ENCODE measurements at places on chromosomes 3 and 15.
A peak's percentile ranks its signal among the peaks of the same experiment; 100 is the strongest.

GRCh38 chr15:101288905-101289513, 6.0 kb downstream of the SNRPA1 start:
- peak; percentile 78 for DNase-seq

- no peak for DNase-seq
Observed at GRCh38 chr15:70528270-70528706, 235.1 kb downstream of the UACA start.

- DNase-seq = peak; percentile 64
Observed at GRCh38 chr3:157240408-157240807, 80.5 kb upstream of the CCNL1 start.

DNA sequence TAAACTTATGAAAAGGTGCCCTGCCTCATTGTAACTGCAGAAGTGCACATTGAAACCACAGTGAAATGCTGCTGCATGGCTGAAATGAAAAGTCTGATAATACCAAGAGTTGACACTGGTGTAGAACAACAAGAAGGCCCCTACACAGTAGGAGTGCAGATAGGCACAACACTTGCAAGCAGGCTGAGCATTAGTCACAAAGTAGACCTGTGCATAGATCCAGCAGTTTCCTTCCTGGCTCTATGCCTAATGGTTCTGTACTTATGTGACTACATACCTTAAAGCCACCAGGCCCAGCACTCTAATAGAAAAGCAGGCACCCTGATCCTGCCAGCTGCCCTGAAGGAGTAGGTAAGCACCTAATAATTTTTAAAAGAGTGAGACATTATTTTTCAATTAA, 41.8 kb downstream of the PRR23E start:
- DNase-seq = no peak

DNA sequence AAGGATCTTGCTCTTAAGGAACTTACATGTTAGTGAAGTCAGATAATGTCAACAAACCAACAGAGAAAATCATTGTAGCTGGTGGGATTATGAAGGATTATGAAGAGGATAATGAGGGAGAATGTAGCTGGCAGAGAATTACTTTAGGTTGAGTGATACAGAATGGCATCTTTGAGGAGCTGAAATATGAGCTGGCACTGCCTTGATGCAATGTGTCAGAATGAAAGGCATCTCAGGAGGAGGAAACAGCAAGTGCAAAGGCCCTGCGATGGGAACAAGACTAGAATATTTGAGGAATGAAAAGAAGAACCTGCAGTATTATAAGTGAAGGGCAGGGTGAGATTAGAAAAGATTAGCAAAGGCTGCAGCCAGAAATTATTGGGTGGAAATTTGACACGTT, 237.2 kb upstream of the ADAMTS9 start:
- peak; percentile 17 for DNase-seq

DNA sequence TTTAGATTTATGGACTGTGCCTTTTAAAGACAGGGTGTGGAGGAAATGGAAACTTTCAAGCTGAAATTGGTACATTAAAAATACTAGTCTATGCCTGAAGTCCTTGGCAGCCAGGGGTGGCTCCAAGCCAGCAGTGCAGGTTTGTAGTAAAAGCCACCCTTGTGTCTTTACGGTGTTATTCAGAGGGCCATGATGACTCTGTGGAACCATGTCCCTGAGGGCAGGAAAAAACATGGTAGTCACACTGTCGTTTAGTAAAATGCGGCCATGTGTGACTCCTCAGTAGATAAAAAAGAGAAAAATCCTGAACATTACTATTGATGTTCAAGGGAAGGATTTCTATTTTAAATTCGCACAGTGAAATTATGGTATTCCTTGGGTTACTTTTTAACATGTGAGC, 2.7 kb downstream of the FAN1 start:
- DNase-seq = no peak

DNA sequence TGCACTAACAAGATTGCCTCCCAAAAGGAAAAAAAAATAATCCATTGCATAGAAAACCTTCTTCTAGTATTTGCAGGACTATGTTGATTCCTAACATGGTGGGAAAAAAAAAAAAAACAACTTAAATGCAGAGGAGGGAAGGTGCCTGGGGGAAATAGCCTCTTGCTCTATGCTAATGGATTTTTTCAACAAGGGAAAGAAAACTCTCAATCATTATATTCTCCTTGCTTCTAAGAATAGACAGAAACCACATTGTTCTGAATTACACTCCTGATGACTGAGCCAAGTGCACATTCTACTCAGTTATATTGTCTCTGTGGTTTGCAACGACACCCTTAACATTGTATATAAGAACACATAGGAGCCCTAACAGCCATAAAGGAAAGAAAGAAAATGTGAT, 760.2 kb downstream of the NAALADL2 start:
- DNase-seq = no peak

- no peak for DNase-seq
Observed at GRCh38 chr3:15693355-15693754, 91.8 kb downstream of the BTD start.

GRCh38 chr3:68664276-68664675, 268.1 kb downstream of the TAFA4 start:
- DNase-seq = no peak

GRCh38 chr3:55549177-55549576, 62.1 kb upstream of the WNT5A start:
- DNase-seq = peak; percentile 42

GRCh38 chr15:50778086-50778485, 12.6 kb upstream of the SPPL2A start:
- no peak for DNase-seq

DNA sequence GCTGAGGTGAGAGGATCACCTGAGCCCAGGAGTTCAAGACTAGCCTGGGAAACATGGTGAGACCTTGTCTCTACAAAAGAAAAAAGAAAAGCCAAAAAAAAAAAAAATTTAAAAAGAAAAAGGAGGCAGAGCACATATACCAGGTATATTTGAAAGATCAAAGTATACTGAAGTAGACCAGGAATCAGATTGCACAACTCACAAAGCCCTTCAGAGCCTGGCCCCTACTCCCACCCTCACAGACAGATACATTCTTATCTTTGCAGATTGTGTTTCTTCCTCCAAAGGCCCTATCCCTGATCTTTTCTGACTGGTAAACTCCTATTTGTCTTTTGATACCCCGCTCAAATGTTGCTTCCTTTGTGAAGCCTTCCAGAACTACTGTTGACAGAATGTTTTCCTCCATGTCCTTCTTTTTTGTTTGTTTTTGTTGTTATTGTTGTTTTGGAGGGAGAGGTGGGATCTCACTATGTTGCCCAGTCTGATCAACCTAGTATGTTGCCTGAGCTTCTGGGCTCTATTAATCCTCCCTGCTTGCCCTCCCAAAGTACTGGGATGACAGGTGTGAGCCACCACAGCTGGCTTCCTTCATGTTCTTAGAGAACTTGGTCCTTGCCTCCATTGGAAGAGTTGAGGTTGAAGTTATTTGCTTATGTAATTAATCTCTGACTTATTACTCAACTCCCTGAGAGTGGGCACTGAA, 9.8 kb upstream of the ITGB5 start:
- no peak for DNase-seq

- DNase-seq = peak; percentile 79
Observed at GRCh38 chr3:32508711-32509110, 6.1 kb upstream of the CMTM6 start.

DNA sequence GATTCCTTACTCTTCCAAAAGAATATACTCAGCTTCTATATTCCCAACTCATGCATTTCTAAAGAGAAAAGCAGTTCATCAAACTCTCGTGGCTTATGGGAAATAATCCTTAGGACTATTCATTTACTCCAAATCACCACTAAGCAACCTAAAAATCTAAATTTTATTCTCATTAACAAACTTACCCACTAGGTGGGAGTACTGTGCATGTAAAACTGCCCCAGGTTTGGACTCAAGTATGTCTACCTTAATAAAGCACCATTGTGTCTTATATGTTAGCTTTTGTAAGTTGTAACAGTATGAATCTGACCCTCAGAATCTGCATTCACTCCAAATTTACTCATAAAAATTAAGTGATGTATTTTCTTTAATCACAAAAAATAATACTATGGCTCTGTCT, 25.3 kb downstream of the RAD18 start:
- peak; percentile 63 for DNase-seq

DNA sequence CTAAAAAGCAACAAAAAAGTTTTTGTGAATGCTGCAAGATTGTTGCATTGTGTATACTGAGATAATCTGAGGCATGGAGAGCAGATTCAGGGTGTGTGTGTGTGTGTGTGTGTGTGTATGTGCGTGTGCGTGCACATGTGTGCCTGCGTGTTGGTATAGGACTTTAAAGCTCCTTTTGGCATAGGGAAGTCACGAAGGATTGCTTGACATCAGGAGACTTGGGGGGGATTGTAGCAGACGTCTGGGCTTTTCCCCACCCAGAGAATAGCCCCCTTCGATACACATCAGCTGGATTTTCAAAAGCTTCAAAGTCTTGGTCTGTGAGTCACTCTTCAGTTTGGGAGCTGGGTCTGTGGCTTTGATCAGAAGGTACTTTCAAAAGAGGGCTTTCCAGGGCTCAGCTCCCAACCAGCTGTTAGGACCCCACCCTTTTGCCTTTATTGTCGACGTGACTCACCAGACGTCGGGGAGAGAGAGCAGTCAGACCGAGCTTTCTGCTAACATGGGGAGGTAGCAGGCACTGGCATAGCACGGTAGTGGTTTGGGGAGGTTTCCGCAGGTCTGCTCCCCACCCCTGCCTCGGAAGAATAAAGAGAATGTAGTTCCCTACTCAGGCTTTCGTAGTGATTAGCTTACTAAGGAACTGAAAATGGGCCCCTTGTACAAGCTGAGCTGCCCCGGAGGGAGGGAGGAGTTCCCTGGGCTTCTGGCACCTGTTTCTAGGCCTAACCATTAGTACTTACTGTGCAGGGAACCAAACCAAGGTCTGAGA, 4.7 kb downstream of the BHLHE40 start:
- peak; percentile 85 for DNase-seq

GRCh38 chr15:40323953-40324937, 753 bp downstream of the INAFM2 start:
- DNase-seq = peak; percentile 61

GRCh38 chr15:60155661-60156060, 151.6 kb downstream of the FOXB1 start:
- DNase-seq = peak; percentile 54

DNA sequence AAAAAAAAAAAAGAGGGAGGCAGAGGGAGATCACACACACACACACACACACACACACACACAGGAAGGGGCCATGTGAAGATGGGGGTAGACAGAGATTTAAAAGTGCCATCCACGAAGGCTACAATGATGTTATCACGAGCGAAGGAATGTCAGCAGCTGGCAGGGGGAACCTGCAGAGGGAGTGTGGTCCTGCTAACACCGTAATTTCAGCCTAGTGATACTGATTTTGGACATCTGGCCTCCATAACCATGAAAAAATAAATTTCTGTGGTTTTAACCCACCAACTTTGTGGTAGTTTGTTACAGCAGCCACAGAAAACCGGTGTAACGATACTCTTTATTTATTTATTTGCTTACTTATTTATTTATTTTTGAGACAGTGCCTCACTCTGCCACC, 76.0 kb downstream of the TMCO5A start:
- no peak for DNase-seq

GRCh38 chr15:88454236-88454635, 13.0 kb downstream of the MRPL46 start:
- DNase-seq = no peak

GRCh38 chr15:40510201-40510600, 39.4 kb downstream of the CHST14 start:
- no peak for DNase-seq

DNA sequence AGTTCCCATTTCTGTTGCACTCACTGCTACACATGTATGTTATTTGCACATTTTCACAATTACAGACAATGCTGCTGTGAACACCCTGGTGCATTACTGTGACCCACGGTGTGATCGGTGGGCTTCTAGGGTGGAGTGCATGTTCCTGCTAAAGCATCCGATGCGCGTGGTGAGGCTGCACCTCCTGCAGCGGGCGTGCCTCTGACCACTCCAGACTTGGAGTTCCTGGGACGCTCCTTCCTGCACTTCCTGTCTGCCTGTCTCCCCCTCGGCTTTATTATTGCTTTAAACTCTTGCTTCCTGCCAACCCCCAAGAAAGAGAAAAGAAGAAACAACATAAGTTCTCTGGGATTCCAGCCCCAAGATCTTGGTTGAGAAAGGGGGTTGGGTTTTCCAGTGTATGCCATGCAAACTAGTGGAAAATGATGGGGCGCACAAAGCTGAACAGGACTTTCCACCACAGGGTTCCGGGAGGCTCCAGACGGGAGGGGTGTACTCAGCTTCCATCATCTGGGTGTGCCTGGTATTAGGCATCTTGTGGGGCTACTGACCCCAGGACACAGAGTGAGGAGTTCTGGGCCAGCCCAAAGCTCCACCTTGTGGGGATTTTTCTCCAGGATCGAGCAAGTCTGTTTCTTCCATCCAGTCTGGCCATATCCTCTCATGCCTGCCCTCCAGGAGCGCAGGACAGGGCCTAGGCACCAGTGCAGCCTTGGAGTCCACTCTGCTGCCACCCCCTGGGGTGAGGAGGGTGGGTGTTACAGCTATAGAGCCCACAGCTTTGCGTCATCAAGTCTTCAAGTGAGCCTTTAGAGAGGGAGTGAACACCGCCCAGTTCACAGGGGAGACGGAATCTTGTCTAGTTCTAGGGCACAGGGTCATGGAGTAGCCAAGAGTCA, 11.2 kb downstream of the RPL32 start:
- DNase-seq = no peak

DNA sequence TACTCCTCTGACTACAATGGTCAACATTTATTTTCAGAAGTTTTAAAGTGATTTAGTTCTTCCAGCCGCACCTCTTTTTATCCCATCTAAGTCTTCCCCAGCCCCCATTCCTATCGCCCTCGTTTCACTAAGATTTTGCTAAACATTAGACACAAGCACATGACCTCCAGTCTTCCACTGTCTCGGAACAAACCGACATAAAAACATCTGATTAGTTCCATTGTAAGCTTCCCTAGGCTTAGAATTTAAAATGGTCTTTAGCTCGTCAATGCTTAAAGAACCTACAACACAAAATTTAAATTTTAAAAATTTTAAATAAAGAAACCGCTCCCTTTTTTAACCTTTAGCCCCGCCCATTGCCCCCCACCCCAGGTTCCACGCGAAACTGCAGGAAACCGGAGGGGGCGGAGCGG, 284 bp upstream of the TSC22D2 start:
- DNase-seq = no peak

GRCh38 chr3:131216801-131217200, 164.8 kb upstream of the NUDT16 start:
- peak; percentile 64 for DNase-seq

DNA sequence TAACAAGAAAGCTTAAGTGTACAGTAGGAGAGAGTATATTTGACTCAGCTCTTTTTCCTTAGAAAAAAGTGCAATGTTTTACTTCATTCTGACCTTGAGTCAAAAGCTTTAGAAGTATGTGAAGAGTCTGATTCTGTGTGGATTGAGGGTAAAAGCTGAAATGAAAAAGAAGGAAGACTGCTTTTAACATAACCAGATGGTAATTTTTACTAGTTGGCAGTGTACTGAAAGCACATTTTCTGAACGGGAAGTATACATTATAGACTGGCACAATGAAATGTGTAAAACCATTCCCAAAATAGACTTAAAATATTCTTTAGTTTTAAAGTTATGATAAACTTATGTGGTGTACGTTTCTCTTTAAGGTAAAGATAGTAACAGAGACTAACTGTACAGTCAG, 197.8 kb upstream of the ZNF717 start:
- peak; percentile 45 for DNase-seq
